Dorsolateral prefrontal cortex (tissue), 122 donors: ENCODE measurements at places on chromosomes 7 and 10.

DNA sequence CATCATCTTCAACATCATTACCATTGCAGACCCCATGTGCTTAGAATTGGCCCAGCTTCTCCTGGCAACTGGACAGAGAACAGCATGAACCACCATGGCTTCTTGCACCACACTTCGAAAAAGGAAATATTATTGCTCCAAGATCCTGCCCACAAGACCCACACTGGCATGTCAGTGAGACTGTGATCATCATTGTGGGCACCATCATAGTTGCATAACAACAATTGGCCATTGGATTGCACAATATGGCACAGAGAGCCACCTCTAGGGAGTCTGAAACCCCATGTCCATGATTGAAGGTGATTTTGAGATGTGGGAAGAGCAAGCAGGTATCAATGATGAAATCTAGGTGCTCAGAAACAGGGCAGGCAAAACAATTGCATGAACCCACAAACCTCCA is 918.9 kb downstream of the GRID1 start:
- DNase-seq, result no peak

- DNase-seq, result no peak
These were observed 25.4 kb downstream of the LCOR start for GRCh38 chr10:96857301-96858012.

GRCh38 chr10:79273604-79274003 is 73.7 kb upstream of the PPIF start:
- DNase-seq, result no peak

- DNase-seq, result no peak
These were observed 23.6 kb downstream of the TSPAN15 start for GRCh38 chr10:69474742-69475432.

GRCh38 chr7:38453168-38453567 is 178.0 kb downstream of the AMPH start:
- no peak for DNase-seq

DNA sequence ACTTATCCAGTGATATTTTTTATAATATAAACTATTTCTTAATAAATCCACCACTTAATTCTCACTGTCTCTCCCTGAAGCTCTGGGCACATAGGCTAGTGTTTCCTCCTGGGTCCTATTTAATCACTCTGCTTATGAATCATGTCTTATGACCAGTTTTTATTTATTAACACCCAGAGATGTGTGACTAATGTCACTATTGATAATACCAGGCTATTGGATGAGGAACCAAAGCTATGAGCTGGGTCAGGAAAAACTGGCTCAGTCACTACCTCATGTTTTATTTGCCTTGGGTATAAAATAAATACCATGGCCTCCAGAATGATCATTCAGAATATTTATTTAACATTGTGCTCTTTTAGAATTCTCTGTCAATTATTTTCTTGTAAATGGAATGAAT is 5.2 kb downstream of the SEMA3E start:
- DNase-seq, result no peak

DNA sequence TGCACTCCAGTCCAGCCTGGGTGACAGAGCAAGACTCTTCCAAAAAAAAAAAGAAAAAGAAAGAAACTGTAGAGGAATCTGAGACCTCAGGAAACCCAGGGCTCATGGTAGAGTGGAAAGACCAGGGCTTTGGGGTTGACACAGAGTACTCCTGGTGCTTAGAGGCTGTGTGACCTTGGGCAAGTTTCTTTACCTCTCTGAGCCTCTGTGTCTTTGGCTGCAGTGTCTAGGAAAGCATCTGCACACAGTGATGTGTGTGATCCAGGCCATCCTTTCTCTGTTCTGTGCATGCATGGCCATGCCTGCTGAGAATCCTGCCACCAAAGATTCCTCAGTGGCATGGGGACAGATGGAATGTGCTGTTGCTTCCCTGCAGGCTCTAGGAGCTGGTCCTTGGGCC is 71.7 kb upstream of the GTF2I start:
- DNase-seq, result no peak

GRCh38 chr10:34235164-34235832 is 579.8 kb downstream of the PARD3 start:
- no peak for DNase-seq

- DNase-seq, result no peak
These were observed 70.3 kb downstream of the CALML3 start for GRCh38 chr10:5595095-5595494.

DNA sequence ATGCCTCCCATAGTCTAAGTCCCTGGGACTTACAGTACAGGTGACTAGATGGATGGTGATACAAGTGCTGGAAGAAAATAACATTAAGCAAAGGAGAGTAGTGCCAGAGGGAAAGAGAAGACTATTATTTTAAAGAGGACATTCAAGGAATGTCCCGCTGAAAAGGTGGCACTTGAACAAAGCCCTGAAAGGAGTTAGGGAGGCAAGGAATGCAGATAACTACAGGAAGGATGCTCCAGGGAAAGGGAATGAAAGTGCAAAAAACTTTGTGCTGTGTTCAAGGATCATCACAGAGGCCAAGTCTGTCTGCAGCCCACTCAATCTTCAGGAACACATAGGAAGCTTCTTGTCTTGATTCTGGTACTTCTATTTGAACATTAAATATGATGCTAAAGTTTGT is 14.9 kb downstream of the ANKMY2 start:
- no peak for DNase-seq

- no peak for DNase-seq
These were observed 25.5 kb downstream of the ARHGAP22 start for GRCh38 chr10:48579251-48579960.

DNA sequence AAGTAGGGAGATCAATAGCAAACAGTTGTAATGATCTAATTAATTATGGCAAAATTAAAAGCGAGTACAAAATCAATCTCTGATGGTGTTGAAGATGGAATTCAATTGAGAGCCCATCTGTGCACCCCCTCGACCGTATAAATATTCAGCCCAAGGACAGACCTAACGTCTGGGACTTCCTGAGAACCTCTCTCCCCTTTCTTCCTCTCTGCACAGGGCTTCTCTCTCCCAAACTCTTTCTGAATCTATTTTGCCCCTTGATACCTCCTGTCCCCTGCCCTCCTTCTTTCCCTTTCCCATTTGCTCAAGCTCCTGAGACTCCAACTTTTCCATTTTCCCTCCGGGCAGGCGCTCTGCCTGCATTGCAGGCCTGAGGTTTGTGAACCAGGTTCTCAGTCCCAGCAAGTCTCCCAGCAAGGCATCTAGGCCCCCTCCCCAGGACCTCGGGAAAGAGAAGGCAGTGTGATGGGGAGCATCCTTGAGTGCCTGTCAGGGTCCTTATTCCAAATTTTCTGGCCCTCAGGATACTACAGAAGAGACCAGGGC is 8.5 kb upstream of the PAX2 start:
- DNase-seq, result no peak

- no peak for DNase-seq
These were observed 95.1 kb upstream of the FZD1 start for GRCh38 chr7:91168871-91169829.

GRCh38 chr10:22557321-22557720 is 157.1 kb downstream of the PIP4K2A start:
- no peak for DNase-seq

DNA sequence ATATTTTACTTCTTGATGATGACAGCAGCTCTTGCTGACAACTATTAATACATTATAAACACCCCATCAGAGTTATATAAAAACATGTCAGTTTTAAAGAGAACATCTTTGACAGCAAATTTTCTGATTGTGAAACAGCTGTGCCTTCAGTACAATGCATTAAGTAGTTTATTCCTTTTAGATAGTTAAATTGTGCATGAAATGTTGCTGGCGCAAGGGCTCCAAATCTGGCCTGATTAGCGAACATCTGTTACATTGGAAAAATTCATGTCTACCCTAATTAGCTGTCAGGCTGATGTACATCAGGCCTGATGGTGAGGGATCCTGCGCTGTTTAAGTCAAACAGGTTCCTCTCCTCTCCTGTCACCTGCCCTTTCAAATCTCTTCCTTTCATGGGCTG is 171.9 kb upstream of the SP8 start:
- DNase-seq, result no peak

DNA sequence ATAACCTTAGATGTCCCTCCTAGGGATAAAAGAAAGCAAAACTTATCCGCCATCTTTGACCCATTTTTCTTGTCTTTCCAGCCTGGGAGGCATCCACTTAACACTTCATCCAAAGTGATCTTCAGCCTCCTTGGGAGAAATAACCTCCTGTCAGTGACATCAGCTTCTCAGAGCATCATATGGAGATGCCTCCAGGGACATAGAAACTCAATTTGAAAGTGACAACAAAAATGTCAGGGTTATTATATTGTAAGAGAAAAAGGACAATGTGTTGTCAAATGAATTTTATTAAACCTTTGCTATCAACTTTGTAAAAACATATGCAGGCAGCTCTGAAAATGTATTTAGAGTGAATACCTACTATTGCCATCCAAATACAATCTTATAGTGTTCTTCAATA is 371.2 kb upstream of the ADARB2 start:
- DNase-seq, result no peak

- DNase-seq, result no peak
These were observed 34.0 kb downstream of the LUC7L2 start for GRCh38 chr7:139393621-139394211.

- DNase-seq, result no peak
These were observed 55.7 kb downstream of the RALA start for GRCh38 chr7:39678930-39679709.

DNA sequence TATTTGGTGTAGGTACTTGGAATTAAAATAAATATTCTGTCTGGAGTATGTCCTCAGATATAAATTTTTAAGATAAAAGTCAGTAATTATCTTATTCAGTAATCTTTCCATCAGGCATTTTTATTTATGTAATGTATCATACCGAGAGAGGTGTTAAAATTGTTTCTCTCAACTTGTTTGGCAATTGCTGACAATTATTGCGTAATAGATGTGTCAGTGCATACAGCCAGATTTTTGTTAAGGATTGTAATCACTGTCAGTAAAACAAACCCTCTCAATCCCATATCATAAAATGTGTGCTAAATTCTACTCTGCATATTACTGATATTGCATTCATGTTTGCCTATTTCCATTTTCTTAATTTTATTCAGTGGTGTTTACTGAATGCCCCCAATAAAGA is 69.2 kb downstream of the CNTNAP2 start:
- no peak for DNase-seq

- no peak for DNase-seq
These were observed 12.8 kb downstream of the MEIG1 start for GRCh38 chr10:14971867-14972448.

DNA sequence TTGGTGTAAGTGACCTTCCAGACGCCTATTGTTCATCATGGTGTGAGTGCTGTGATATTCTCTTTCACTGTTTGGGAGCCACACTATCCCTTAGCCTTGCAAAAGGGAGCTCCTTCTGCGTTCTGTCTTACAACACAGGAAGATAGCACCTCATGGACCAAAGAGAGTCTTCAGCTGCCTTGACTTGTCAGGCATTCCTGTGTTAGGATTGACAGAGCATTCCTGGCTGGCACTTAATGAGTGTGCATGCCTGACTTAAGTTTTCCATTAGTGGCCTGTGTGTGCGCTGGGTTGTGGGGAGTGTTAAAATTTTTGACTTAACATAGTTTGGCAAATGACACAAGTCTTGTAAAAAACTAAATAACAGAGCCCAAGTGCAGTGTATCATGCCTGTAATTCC is 21.9 kb upstream of the MSRB2 start:
- DNase-seq, result no peak

DNA sequence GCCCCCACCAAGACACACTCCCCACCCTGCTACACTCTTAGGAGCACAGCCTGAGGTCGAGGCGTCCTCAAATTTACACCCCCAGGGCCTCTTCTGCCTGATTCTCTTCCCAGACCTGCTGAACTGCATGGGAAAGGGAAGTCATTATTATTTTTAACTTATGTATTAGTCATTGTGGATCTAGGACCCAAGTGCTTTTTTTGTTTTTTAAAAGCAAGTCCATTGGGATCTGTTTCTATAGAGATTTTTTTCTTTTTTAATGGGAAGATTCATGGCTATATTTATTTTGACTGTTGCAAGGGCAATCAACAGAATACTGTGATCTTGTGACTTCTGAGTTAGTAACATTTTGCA is 203.8 kb downstream of the ZMYND11 start:
- DNase-seq, result no peak

GRCh38 chr10:50279489-50279888 is 28.2 kb upstream of the ASAH2 start:
- no peak for DNase-seq

- DNase-seq, result no peak
These were observed 404 bp upstream of the FMC1 start for GRCh38 chr7:139340808-139341057.

GRCh38 chr7:16203065-16203464 is 218.3 kb downstream of the CRPPA start:
- DNase-seq, result no peak

DNA sequence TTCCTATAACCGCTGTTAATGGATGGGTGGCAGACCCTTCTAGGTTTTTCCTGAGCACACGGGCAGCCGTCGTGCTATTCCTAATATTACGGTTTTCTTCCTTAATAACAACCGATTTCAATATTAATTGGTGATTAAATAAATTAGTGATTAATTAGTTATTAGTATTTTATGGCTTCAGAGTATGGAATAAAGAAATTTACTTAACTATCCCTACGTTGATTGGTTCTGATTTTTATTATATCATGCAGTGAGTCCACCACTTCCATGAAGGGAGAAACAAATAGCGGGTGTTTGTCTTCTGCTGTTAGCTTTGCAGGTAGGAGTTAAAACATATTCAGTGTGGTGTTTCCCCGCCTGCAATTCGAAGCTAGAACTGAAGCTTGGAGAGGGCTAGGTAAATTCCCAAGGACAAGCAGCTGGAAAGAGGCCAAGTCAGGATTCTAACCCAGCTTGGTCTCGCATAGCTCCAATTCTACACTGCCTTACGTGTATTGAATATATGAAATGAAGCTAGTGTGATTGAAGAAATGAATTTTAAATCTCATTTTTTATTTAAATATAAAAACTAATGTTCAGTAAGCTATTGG is 928 bp upstream of the CSTF2T start:
- no peak for DNase-seq

- DNase-seq, result no peak
These were observed 110.0 kb downstream of the EMX2 start for GRCh38 chr10:117652228-117653169.

DNA sequence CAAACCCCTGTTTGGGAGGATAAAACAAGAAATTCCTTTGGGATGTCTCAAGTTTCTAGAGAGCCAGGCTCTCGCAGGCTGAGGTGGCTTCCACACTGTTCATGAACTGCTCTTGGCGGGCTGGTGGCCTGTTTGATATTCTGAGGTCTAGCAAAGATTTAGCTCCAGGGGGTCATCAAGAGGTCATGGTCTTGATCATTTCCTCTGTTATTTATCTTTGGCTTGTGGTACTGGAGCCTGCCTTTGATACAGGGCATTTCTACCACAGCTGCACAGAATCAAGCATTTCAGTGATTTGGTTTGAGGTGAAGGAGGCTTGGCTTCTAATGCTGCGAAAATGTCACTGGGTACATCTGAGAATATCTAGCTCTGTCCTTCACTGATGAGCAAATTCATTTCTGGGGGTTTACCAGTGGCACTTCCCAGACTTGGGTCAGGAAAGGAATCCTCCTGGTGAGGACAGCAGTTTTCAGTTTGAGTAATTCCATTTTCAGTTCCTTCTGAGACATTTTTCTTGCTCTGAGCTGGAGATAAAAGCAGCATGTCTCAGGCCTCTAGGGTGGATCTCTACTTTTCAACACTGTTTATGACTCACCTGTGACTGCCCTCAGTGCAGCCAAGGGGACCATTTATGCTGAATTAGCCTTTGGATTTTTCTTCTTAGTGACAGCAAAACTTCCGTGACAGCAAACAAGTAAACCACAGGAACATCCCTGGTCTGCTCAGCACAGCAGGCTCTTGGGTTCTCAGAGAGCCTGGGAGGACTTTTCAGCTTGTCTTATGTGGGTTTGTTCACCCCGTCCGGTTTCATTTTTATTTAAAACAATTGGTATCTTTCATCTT is 312.0 kb downstream of the RNLS start:
- no peak for DNase-seq

GRCh38 chr7:99201027-99201426 is 6.9 kb downstream of the KPNA7 start:
- no peak for DNase-seq
